ENCODE measurements at places on chromosomes 2 and 18. TPM values are rescaled to one million over a fixed set of nuclear protein-coding genes. Genes with fewer than 3 reads are reported as not detected.

GRCh38 chr2:100274566-100275199 lies 47.6 kb downstream of the LONRF2 start:
- DNase-seq: no peak

- DNase-seq: no peak
Measured at GRCh38 chr2:201246280-201246679, 14.1 kb upstream of the CASP8 start.

DNA sequence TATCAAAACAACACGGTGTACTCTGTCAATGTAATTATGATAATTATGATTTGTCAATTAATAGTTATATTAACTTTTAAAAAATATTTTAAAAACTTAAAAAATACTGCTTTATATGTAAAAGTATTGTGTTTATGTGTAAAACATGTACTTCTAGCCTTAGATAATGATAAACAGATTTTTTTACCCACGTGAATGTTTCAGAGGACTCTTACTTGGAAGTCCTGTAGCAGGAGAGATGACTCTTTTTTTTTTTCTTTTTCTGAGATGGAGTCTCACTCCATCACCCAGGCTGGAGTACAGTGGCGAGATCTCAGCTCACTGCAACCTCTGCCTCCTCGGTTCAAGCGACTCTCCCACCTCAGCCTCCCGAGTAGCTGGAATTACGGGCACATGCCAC lies 6.2 kb upstream of the MTCL1 start:
- no peak for DNase-seq

DNA sequence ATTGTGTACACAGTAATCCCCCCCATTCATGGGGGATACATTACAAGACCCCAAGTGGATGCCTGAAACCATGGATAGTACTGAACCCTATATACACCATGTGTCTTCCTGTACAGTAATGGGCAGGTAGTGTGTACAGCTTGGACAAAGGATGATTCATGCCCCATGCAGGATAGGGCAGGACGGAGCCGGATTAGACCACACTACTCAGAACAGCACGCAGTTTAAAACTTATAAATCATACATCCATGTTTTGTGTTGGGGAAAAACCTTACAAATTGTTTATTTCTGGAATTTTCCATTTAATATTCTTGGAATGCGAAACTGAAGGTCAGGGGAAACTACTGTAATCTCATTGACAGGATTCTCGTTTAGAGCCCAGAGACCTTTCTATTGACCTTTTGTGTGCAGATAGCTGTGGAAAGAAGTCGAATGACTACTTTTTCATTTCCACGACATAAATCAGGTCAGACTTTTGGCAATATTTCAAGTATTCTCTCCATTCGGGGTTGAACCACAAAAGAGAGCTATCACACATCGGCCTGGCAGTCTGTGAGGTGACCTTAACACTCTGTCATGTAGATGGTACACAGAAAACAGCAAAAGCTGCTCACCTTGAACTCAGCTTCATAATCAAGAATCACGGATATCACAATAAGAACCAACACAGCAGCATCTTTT lies 9.9 kb upstream of the YPEL5 start:
- DNase-seq: no peak

GRCh38 chr2:157839162-157839801 lies 36.8 kb downstream of the ACVR1 start:
- DNase-seq: peak; percentile 52

DNA sequence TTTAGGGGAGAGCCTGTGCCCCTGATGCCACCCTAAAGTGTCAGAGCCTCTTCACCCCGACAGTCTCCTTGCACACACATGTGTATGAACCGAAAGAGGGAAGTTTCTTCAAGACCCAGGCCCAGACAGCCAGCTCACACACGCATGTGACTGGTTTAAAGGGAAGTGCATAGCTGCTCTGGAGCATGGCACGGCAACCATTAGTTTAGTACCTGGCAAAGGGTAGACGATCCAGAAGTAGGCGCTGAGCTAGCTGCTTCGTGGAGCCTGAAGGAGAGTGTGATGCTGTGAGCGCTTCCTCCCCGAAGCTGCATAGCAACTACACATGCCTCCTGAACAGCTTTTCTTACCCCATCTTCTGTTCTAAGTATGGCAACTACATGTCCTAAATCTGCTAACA lies 91.7 kb downstream of the ZCCHC2 start:
- no peak for DNase-seq

DNA sequence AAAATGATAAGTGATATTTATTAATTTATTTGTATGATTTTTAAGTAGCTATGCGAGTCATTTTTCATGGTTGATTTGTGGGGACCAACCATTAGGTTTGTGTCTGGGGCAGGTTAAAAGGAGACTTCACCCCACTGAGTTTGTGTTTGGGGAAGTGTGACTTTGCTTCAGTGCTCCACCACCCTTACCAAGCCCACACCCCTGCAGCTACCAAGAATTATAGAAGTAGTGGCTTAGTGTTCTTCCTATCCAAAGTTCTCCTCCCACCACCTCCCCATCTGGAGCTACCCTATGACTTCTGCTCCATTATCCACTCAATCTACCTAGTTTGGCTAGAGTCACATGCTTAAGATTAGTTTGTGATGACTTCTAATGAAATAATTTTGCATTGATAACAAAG lies 182.1 kb upstream of the ZEB2 start:
- DNase-seq: no peak

DNA sequence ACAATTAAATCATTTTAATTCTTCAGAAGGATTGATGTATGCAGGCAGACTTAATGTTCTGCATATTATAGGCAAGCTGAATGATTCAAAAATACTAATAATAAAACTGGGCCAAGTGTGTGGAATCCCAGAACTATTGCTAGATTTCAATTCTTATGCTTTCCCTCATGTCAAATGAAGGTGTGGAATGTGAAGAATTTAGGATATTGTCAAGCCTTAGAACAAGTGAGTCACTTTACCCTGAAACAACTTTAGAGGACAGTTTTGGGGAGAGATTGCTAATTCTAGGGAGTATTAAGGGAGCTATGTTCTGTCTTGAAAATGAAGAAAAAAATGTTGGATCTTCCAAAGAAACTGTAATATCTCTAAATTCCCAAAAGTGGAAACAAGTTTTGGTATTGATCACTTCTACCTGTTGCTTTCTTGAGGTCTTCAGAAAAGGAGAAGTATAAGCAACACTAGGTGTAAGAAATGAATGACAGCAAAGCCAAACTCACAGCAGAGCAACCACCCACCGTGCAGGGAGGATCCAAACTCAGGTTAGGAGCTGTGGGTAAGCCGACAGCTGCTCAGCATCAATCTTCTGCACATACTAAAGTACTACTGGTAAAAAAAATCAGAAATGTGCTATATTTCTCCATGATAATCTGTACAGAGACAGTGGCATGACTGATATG lies 818.1 kb downstream of the SLC4A3 start:
- no peak for DNase-seq

- DNase-seq: no peak
Measured at GRCh38 chr2:149438330-149438960, 108.1 kb downstream of the LYPD6 start.

GRCh38 chr2:241268716-241269445 lies 46.6 kb downstream of the HDLBP start:
- DNase-seq: no peak

DNA sequence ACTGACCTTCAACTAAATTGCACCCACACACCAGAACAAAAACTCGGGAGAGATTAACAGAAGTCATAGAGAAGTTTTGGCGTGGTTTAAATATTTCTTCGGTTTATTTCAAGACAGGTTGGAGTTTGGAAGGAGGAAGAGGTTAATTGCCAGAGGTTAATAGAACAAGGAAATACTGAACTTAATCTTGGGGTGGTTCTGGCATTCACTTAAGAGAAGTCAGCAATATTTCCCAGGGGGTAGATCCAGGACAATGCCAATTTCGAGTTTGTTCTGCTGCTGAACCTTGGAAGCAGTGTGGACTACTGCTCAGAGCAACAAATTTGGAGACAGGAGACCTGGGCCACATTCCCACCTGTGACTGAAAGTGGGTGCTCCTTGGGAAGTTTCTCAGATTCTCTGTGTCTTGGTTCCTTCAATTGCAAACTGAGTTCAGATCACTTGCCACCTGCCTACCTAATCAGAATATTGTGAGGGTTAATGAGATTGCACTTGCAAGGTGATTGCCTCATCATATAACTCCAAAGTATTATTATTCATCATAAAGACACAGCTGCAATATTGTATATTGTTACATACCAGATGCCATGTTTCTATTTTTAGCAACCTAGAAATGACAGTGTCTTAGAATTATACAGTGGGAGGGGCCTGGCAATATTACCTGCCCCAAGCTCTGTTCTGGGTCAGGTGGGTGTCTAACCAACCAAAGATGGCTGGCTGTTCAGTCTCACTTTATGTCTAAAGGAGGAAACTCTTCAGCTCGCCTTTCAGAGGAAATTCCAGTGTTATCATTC lies 217.4 kb downstream of the CDCA7 start:
- no peak for DNase-seq

DNA sequence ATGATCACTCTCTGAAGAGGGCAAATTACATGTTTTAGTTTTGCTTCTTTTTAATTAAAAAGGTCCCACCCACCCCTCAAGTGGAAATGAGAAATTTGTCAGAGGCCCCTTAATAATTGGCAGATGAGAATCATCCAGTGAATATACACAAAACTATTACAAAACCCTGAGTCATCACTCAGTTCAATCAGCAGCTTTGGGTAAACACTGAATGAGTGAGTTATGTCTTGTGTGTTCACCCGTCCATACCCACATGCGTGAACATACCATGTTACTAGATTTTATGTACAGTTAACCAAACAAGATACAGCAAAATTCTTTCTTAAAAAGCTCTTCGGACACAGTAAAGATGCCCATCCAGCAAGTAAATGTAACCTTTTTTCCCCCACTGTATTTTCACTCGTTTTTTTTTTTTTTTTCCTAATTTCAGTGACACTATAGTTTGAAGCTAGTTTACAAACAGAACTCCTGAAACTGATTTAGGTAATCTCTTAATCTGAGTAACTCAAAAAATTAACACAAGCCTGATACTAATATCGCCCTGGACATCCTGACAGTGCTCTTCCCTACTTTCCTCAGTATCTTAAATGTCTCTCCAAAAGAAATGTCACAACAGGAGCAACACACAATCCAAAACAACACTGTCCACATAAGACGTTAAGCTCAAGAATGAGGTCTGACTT lies 1.4 kb downstream of the PSME4 start:
- peak; percentile 43 for DNase-seq

- DNase-seq: no peak
Measured at GRCh38 chr2:236857246-236857645, 228.4 kb upstream of the COPS8 start.

- no peak for DNase-seq
Measured at GRCh38 chr2:84515788-84516187, 510 bp upstream of the DNAH6 start.

DNA sequence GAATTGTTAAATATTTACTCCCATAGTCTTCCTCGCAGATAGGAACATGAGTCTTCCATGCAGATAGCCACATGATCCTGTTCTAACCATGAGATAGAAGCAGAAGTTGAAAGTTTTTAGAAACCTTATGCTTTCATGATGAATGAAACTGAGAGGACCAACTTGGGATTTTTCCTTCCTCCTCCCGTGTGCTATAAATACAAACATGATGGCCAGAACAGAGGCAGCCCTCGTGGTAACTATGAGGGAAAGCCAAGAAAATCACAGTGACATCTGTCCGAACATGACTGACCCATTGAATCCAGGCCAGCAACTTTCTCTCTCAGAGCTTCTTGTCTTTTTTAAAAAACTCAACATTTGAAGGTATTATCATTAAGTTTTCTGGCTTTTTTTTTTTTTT lies 78.5 kb downstream of the ACAA2 start:
- no peak for DNase-seq

GRCh38 chr2:37653805-37654378 lies 17.6 kb downstream of the CDC42EP3 start:
- peak; percentile 80 for DNase-seq

DNA sequence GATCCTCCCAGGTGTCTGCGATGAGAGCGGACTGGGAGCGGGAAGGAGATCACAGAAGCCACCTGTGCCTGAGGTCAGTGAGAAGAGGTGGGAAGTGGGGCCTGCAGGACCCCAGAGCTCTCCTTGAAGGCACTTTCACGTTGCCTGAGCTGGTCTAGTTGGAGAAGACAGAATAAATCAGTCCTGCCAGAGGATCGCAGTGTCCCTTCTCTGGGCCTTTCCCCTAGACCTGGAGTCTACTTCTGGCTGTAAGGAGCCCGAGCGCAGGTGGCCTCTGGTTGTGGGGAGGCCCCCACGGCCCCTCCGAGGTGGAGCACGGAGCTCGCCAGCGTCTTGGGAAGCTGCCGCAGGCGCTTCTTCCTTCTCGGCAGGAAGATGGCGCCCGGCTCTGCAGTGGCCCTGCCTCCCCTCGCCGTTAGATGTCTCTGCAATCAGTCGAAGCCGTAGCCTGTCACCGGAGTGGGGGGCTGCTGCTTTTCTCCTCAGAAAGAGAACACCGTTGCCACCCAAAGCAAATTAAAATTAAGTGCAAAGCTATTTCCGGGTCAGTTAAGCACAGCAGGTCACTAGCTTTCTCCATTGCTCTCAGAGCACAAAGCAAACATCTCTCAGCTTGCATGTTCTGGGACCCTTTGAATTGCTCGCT lies 212.0 kb upstream of the MYT1L start:
- no peak for DNase-seq

- no peak for DNase-seq
Measured at GRCh38 chr18:8153887-8154583, 455.2 kb upstream of the RAB12 start.

- no peak for DNase-seq
Measured at GRCh38 chr2:40430776-40431599, 20.9 kb downstream of the SLC8A1 start.

- no peak for DNase-seq
Measured at GRCh38 chr2:53209679-53210458, 557.7 kb upstream of the CHAC2 start.

GRCh38 chr2:112916145-112916571 lies 5.2 kb downstream of the IL37 start:
- no peak for DNase-seq

GRCh38 chr2:232700154-232700553 lies 3.0 kb downstream of the GIGYF2 start:
- DNase-seq: no peak

DNA sequence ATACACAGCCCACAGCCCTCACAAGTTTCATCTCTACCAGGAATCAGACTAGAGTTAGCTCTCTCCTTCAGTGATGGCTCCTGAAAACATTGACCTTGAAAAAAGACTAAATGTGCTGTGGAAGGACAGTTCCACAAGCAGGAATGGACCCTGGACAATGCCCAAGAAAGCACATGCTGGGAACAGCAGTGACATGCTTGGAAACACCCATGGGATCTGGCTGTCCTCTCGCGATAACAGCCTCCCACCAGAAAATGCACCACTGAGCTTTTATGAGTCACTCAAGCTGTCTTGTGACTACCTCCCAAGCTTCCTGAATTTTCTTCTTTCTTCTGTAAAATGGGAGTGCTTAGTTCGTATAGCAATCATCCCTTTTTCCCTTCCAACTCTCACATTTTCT lies 269.2 kb downstream of the LRATD1 start:
- DNase-seq: no peak

GRCh38 chr18:21134895-21135294 lies 23.3 kb upstream of the ROCK1 start:
- no peak for DNase-seq

- no peak for DNase-seq
Measured at GRCh38 chr2:236776695-236777251, 207.1 kb downstream of the ACKR3 start.

The C2orf80 gene
- not detected for total RNA-seq

The FAM237A gene
- total RNA-seq: not detected

The RALB gene
- 45.0 TPM for total RNA-seq

The CDK15 gene
- 0.11 TPM for total RNA-seq

The COPS7B gene
- 21.9 TPM for total RNA-seq

The PROM2 gene
- 0.46 TPM for total RNA-seq

The BCL2 gene
- 19.1 TPM for total RNA-seq

The XDH gene
- total RNA-seq: 0.07 TPM

The SAP130 gene
- 10.6 TPM for total RNA-seq

The IL1A gene
- total RNA-seq: not detected

Data from gastrocnemius medialis (tissue), 4 donors.